Stimulated activated CD8-positive, alpha-beta memory T cell treated with anti-CD3 and anti-CD28 coated beads, Interleukin-4, amount 100 ng/mL, for 1 hour (primary cell): ENCODE measurements at places on chromosomes 5 and 9.

- DNase-seq: no peak
These were observed 42.9 kb upstream of the TRIM32 start for GRCh38 chr9:116644091-116644688.

GRCh38 chr9:8221462-8221861 is 421.9 kb upstream of the DMAC1 start:
- no peak for DNase-seq

- DNase-seq: no peak
These were observed 241.7 kb upstream of the NR4A3 start for GRCh38 chr9:99579964-99580363.

- no peak for DNase-seq
These were observed 83.4 kb downstream of the SH3PXD2B start for GRCh38 chr5:172370648-172371545.
